ENCODE measurements at places on chromosomes 2 and 18.

GRCh38 chr2:218020281-218020680 is 17.5 kb upstream of the TNS1 start:
- no peak for DNase-seq

DNA sequence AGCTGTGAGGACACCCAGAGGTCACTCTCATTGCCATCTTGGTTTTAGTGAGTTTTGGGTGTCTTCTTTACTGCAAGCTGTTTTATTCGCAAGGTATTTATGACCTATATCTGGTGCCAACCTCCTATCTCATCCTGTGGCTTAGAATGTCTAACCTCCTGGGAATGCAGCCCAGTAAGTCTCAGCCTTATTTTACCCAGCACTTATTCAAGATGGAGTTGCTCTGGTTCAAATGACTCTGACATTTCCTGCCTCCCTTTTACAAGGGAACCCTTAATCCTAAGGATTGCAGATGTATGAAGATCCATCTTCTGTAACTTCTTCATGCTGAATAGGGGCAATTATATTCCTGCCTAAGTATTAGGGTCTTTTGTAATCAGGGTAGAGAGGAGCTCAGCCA is 708.0 kb downstream of the TMEM182 start:
- DNase-seq: no peak

DNA sequence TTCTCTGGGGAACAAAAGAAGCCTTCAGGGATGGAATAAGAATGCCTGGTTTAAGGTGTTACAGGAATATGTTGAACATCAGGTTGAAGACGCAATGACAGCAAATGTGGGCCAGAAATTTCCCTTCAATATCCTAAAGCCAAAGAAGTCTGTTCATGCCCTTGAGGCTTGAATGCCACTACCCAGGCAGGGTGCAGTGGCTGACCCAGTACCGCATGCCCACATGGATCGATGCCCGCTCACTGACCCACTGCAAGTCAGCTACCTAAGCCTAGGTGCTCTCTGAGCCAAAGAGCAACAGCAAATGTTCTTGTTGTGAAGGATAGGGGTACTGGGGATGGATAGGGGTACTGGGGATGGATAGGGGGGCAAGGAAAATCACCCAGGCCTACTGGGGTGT is 58.2 kb downstream of the GNAL start:
- no peak for DNase-seq

DNA sequence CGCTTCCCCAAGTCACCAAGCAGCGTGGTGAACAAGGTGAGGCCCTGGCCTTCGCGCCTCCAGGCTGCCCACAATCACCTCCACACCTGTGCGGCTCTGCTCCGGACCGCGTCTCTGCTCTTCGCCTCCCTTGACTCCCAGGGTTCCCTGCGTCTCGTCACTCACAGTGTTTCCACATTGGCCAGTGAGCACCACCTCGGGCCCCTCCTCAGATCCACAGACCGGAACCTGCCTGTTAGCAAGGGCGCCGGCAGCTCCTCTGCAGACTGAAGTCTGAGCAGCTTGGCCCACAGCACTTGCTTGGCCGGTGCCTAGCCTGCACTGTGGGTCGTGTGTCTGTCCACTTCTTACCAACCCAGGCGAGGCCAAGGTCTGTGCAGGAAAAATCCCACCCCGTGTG is 155.3 kb upstream of the ALKAL2 start:
- DNase-seq: no peak

DNA sequence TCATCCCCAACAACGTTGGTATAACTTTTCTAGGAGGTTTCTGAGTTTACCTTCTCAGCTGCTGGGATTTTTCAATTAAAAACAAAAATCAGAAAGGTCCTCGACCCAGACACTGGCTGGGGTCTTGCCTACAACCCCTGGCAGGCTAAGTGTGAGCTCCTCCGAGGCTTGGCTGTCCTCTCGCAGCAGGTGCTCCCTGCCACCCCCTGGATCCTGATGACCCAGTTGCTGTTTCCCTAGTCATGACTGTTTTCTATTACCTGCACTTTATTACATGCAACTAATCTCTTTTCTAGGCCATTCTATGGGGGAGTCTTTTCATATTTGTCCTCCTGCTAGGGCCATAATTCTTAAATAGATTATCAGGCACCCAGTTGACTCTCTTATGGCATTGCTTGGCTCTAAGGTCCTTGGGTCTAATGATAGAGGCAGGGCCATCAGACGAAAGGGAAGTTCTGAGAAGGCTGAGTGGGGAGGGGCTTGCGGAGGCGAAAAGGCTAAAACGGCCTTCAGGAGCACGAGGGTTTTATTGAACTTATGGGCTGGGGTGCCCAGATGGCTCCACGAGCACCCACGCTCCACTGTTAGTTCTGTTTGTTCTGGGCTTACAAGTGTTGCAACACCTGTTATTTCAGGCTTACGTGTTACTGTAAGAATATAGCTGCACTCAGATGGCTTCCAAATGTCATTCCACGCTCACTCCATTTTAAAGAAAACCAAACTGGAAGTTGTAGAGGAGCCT is 166.0 kb downstream of the NCK2 start:
- no peak for DNase-seq

GRCh38 chr18:38367473-38367872 is 801.9 kb upstream of the CELF4 start:
- no peak for DNase-seq

Data from GM13976 (cell line).